ENCODE measurements at places on chromosomes 12 and 14.

DNA sequence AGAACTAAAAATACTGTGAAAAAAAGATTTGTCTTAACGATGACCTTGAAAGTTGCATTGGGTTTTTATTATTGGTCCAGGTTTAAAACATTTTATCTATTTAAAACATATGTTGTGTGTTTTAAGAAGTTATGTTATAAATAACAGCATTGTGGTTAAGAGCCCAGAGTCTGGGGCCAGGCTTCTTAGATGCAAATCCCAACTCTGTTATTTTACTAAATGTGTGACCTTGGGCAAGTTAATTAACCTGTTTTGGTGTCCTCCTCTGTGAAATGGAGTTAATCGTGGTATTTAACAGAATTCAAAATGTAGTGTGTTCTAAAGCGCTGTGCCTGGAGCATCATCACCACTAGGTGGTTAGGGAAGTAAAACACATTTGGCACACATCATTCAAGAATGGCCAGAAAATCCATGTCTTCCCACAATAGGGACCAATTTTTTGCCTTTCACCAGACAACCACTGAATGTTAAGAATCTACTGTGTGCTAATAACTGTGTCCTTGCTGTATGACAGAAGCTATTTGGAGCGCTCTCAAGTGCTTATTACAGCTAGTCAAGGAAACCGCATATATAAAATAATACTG lies 133.3 kb downstream of the MON2 start:
- no peak for DNase-seq

DNA sequence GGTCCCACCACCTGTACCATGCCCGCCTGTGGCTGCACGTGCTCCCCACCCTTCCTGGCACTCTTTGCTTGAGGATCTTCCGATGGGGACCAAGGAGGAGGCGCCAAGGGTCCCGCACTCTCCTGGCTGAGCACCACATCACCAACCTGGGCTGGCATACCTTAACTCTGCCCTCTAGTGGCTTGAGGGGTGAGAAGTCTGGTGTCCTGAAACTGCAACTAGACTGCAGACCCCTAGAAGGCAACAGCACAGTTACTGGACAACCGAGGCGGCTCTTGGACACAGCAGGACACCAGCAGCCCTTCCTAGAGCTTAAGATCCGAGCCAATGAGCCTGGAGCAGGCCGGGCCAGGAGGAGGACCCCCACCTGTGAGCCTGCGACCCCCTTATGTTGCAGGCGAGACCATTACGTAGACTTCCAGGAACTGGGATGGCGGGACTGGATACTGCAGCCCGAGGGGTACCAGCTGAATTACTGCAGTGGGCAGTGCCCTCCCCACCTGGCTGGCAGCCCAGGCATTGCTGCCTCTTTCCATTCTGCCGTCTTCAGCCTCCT lies 1.1 kb downstream of the INHBE start:
- no peak for DNase-seq

DNA sequence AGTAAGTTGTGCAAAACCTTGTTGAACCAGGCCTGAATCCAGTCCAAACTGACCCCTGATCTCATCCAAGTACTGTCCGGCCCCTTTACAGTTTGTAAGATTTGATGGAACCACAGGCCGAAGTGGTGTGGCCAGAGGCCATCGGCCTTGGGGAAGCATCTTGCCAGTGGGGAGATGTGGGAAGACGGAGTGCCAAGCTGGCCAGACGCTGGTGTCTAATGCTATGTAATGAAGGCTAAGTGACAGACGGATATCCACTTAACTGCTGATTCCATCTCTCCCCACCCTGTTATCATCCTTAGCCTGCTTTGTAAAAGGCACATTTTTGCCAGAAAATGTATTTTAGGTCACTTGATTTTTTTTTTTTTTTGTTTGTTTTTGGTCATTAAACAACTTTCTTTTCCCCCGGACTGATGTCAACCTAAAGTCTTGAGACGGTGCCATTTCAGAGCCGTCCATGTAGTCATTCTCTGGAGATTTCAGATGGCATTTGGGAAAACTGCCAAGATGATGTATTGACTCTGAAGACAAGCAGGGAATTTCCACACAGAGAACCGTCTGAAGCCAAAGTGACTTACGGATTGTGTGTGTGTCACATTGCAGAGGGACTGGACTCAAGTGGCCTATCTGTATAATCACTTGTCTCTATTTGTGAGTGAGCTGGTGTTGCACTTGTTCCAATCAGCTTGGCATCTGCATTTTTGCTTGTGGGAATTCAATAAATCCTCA lies 86.5 kb upstream of the MANSC4 start:
- DNase-seq = no peak

DNA sequence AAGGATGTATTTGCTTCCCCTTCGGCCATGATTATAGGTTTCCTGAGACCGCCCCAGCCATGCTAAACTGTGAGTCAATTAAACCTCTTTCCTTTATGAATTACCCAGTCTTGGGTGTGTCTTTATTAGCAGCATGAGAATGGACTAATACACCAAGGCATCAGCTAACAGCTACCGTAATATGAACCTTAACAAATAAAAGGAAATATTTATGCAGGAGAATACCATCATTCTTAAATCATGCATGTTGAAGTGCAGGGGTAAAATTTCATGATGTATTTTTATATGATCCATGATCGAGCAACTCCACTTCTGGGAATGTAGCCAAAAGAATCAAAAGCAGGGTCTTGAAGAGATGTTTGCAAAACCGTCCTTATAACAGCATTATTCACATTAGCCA lies 379.0 kb downstream of the NPAS3 start:
- no peak for DNase-seq

Data from NCI-H1436 treated with DMSO at 0.1 percent for 48 hours (cell line).